Immature natural killer cell (primary cell): ENCODE measurements at places on chromosomes 2 and 18. TPM values are rescaled to one million over a fixed set of nuclear protein-coding genes. Genes with fewer than 3 reads are reported as not detected.

CTNNA2 gene
- polyA plus RNA-seq, result not detected

STPG4 gene
- polyA plus RNA-seq, result not detected

TWIST2 gene
- not detected for polyA plus RNA-seq

DTNA gene
- polyA plus RNA-seq, result 0.49 TPM

ADGRF3 gene
- polyA plus RNA-seq, result not detected

IL36RN gene
- polyA plus RNA-seq, result not detected

ARHGAP15 gene
- polyA plus RNA-seq, result 168 TPM

ANKRD30BL gene
- polyA plus RNA-seq, result not detected

OSBPL6 gene
- not detected for polyA plus RNA-seq

POTEJ gene
- not detected for polyA plus RNA-seq

CPO gene
- not detected for polyA plus RNA-seq

SCN3A gene
- polyA plus RNA-seq, result not detected

ERCC3 gene
- 43.1 TPM for polyA plus RNA-seq

AOX1 gene
- polyA plus RNA-seq, result not detected

LDLRAD4 gene
- polyA plus RNA-seq, result 9.6 TPM

EVA1A gene
- polyA plus RNA-seq, result not detected

HOXD12 gene
- not detected for polyA plus RNA-seq

FN1 gene
- not detected for polyA plus RNA-seq

CAPN14 gene
- polyA plus RNA-seq, result not detected

C2orf72 gene
- not detected for polyA plus RNA-seq

FER1L5 gene
- polyA plus RNA-seq, result not detected

CBLN2 gene
- polyA plus RNA-seq, result not detected

CPLX4 gene
- not detected for polyA plus RNA-seq

FTCDNL1 gene
- polyA plus RNA-seq, result 2.8 TPM

ARPC2 gene
- polyA plus RNA-seq, result 1,454 TPM

RNU2-63P gene
- polyA plus RNA-seq, result not detected

COL5A2 gene
- polyA plus RNA-seq, result not detected

NEU2 gene
- polyA plus RNA-seq, result not detected

PSMA8 gene
- 1.4 TPM for polyA plus RNA-seq

MYCN gene
- polyA plus RNA-seq, result not detected

SKOR2 gene
- not detected for polyA plus RNA-seq
